ENCODE measurements at places on chromosomes 1 and 21.

DNA sequence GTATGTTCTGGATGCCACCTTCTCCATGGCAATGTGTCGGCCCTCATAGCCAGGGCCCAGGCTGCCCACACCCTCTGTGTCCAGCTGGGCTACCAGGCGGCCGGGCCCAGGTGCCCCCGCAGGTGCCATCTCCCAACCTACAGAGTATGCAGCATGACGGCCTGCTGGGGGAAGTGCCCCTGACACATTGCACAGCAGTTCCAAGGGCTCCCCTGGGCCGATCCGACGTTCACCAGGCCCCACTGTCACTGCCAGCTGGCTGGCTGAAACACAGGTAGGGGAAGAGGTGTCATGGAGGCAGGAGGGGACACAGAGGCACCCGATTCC lies 5.4 kb downstream of the IGSF8 start:
- DNase-seq = no peak

DNA sequence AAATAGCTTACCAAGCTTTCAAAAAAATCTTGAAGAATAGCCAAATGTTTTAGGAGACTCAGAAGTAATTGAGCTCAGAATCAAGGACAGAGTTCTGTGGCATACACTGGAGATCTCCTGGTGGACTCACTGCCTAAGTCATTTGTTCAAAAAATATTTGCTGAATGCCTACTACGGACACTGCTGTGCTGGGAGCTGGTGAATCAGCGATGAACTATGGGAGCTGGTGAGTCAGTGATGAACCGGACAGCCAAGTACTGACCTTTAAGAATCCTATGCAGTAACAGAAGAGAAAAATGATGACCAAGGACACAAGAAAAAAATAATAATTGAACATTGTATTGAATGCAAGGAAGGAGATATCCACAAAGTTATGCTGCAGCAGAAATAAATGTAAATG lies 717.9 kb upstream of the CXADR start:
- DNase-seq = no peak

- no peak for DNase-seq
These were observed 53.3 kb upstream of the TSPAN2 start for GRCh38 chr1:115142616-115143015.

DNA sequence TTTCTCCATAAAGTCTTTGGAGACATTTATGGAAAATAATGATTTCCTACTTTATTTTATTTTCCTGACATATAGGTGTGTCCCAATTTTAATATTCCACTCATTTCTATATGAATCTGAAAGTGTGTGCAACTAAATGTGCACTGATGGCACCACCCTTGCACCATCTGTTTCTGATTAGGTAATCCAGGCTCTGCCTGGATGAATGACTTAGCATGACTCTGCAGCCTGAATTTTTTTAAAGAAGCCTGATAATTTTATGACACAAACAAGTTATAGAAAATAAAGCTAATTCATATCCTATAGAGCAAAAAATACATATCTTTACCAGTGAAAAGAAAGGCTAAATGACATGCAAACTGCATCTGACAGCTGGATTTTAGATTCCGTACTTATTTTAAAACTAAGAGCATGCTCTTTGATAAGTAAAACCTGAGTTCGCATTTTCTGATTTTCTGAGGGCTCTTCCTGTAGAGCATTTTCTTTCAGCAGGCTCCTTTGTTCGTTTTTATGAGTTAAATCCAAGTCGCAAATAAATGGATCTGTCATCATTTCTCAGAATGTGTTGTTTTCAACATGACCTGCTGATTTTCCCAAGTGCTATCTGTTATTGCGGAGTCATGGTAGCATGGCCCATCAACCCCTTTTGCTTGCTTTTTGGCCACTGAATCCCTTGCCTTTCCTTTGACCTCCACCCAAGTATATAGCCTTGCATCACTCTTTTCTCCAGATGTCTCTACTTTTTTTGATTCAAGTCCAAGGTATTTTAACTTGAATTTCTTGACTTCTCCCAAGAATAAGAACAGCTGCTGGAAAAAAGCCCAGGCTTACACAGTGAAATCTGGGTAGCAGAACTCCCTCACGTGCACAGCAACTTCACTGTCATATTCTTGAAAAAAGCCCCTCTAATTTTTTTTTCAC lies 52.8 kb upstream of the LYPLAL1 start:
- no peak for DNase-seq

GRCh38 chr1:90133133-90133532 lies 138.2 kb downstream of the ZNF326 start:
- no peak for DNase-seq

DNA sequence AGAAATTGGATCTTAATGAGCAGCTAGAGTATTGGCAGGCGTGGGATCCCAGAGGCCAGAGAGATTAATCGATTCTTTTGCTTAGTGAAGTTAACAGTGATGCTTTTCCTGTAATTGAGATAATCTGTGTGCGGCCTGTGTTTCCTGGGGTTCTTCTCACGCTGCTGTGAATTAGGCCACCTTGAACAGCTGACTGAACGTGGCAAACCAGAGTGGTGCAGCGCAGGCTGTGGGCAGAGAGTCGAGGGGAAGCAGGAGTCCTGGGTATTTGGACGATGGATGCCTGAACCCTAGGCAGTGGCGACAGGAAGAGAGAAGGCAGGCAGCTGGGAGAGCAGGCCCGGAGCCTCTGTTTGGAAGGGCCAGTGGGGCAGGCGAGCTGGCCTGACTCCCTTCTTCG lies 51.7 kb downstream of the RYR2 start:
- DNase-seq = no peak

- DNase-seq = no peak
These were observed 145.7 kb downstream of the ZNF644 start for GRCh38 chr1:90876101-90876500.

- DNase-seq = no peak
These were observed 64.6 kb downstream of the TOR3A start for GRCh38 chr1:179146476-179146875.

DNA sequence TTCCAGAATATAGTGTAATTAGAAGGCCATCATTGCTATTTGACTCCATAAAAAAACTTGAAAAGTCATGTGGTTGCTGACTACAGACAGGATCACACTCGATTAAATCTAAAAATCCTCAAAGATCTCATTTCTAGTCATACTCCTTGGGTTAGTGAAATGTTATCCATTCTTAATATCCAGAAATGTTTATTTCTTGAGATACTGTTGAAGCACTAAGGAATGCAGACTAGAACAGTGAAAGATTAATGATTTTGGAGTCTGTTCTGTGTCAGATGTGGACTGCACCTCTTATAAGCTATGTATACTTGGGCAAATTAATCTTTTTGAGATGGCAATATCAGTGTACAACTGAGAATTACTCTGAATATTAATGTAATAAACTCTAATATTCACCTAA lies 65.1 kb downstream of the ADSS2 start:
- no peak for DNase-seq

DNA sequence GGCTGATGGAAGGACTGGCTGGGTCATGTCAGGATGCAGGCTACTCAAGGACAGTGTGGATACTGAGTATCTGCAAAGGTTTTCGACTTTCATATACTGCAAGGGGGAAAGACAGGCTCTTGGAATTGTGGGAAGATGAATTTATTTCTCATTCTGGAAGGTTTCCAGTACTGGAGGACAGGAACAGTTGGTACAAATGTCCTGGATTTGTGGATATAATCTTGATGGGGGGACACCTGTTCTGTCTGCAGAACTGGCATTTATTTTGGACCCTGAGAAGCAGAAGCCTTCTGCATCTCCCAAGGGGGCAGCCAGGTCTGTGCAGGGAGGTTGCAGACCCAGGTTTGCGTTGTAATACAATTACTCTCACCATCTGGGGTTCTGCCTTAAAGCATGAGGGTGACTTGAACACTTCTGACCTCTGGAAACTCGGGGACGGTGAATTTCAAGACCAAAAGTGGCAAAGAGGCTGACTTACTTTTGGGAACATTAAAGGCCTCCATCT lies 65.8 kb downstream of the NOS1AP start:
- DNase-seq = no peak

GRCh38 chr1:57845041-57845440 lies 421.2 kb upstream of the DAB1 start:
- no peak for DNase-seq

GRCh38 chr1:227901906-227902640 lies 45.7 kb downstream of the WNT9A start:
- DNase-seq = no peak

DNA sequence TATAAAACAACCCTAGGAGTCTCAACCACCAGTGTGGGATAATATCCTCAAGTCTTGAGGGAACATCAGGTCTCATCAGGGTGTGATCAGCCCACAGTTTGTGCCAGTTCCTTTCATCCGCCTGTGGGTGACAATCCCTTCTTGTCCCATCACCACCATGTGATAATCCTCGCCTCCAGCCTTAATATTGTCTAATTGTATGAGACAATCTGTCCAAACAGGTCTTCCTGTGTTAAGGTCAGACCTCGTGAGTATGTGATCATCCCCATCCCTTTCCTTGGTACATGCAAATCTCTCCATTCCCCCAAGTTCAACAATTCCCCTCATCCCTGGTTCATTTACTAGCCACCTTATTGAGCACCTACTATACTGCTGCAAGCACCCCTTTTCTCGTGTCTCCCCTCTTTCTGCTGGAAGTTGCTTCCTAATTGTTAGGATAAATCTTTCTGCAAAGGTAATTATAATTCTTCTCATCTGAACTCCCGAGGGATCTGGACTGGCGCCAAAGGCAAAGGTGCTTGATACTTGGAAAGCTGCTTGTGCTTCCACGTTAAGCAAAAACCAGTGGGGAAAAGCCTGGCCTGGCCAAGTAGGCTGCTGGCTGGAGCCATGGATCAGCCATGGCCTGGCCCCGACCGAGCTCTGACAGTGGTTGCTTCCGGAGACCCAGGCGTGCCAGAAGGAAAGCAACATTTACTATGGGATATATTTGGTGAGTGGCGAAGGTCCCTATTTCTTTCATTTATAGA lies 92.5 kb downstream of the RNF220 start:
- no peak for DNase-seq

- DNase-seq = no peak
These were observed 10.8 kb downstream of the ZBTB8OS start for GRCh38 chr1:32639489-32640075.

All from stimulated activated naive CD4-positive, alpha-beta T cell treated with Interleukin-2 at 50 U/mL for 16 hours (primary cell).